ENCODE measurements at places on chromosomes 6 and 20. TPM values are rescaled to one million over a fixed set of nuclear protein-coding genes. Genes with fewer than 3 reads are reported as not detected.

The PLG gene
- total RNA-seq: not detected

The BPHL gene
- total RNA-seq: 14.2 TPM

The ACOT13 gene
- 3.7 TPM for total RNA-seq

The RNF144B gene
- total RNA-seq: 77.1 TPM

The SRSF12 gene
- under 0.01 TPM for total RNA-seq

The BPIFB1 gene
- total RNA-seq: not detected

The C6orf15 gene
- not detected for total RNA-seq

The SEL1L2 gene
- not detected for total RNA-seq

The ZNF292 gene
- total RNA-seq: 31.7 TPM

Data from dermis blood vessel endothelial cell (primary cell).